Lung microvascular endothelial cell (primary cell): ENCODE measurements at places on chromosomes 13 and 19. TPM values are rescaled to one million over a fixed set of nuclear protein-coding genes. Genes with fewer than 3 reads are reported as not detected.
A peak's percentile ranks its signal among the peaks of the same experiment; 100 is the strongest.

Gene CTXN1
- total RNA-seq: 1.4 and 2.0 TPM in 2 replicates

Gene TNNI3
- total RNA-seq: not detected in 2 replicates

GRCh38 chr19:54168174-54168917, 4.6 kb downstream of the TMC4 start:
- DNase-seq: peak; percentile 80

GRCh38 chr13:110965038-110965754, 50.3 kb upstream of the ANKRD10 start:
- no peak for DNase-seq

Gene ZNF415
- total RNA-seq: 1.3 and 2.0 TPM in 2 replicates

Gene UBXN6
- 81.9 and 99.8 TPM in 2 replicates for total RNA-seq

Gene ABCA7
- total RNA-seq: 3.1 and 3.4 TPM in 2 replicates

Gene DHDH
- under 0.01 TPM in 1 of 2 replicates, not detected in the other for total RNA-seq

Gene PRRG2
- 4.6 and 12.5 TPM in 2 replicates for total RNA-seq

GRCh38 chr19:43318203-43318602, 35.3 kb upstream of the CD177 start:
- no peak for DNase-seq

DNA sequence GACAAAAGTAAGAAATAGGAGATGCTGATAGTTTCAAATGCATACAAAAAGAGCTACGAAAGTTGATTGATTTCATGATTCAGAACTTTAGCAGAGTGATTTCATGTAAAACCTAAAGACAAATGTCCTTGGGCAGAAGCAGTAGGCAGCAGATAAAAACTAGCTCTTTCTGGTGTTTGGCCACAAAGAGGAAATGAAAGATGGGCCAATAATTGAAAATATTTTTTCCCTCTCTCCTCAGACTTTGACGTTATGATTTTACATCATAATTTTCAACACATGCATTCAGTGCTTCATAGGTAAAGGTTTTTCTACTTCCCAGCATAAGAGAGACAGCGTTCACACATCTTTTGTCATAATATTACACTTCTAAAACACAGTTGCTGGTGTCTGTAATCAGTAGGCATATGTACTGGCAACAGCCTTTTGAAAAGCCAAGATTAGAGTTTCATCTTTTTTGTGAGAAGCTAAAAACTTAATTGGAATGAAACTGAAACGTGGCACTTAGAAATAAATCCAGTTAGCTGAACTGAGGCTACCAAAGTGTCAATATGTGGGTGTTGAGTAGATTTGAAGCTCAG, 9.3 kb downstream of the SCEL start:
- DNase-seq: no peak

Gene TEX29
- 0.20 TPM in 1 of 2 replicates, not detected in the other for total RNA-seq

Gene TJP3
- total RNA-seq: not detected in 2 replicates

Gene TLE2
- total RNA-seq: 7.2 and 17.5 TPM in 2 replicates

GRCh38 chr13:29925457-29926097, 75.2 kb upstream of the UBL3 start:
- peak; percentile 52 for DNase-seq

DNA sequence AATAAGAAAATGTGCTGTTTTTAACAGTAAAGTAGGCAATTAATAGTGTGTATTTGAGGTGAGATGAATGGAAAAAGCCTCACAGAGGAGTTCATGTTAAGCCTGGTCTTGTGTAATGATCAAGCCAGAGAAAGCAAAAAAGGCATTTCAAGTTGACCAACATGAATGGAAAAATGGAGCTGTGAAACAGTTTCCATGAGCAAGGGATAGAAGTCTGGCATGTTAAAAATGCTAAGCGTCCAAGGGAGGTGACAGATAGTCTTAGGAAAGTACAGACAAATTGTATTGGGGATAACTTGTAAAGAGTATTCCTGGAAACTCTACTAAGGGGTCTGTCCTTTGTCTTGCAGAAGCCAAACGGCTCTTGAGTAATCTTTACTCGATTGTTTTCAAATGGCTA, 506.8 kb upstream of the ATXN8OS start:
- DNase-seq: no peak

Gene RFPL4A
- total RNA-seq: 1.1 and 1.2 TPM in 2 replicates

Gene KDELR1
- 34.9 and 37.0 TPM in 2 replicates for total RNA-seq

Gene SOX1
- total RNA-seq: not detected in 2 replicates

GRCh38 chr19:38695317-38695683, 47.9 kb downstream of the ACTN4 start:
- DNase-seq: no peak

Gene UNC13A
- total RNA-seq: under 0.01 TPM in 2 replicates

Gene OVOL3
- not detected in 2 replicates for total RNA-seq

DNA sequence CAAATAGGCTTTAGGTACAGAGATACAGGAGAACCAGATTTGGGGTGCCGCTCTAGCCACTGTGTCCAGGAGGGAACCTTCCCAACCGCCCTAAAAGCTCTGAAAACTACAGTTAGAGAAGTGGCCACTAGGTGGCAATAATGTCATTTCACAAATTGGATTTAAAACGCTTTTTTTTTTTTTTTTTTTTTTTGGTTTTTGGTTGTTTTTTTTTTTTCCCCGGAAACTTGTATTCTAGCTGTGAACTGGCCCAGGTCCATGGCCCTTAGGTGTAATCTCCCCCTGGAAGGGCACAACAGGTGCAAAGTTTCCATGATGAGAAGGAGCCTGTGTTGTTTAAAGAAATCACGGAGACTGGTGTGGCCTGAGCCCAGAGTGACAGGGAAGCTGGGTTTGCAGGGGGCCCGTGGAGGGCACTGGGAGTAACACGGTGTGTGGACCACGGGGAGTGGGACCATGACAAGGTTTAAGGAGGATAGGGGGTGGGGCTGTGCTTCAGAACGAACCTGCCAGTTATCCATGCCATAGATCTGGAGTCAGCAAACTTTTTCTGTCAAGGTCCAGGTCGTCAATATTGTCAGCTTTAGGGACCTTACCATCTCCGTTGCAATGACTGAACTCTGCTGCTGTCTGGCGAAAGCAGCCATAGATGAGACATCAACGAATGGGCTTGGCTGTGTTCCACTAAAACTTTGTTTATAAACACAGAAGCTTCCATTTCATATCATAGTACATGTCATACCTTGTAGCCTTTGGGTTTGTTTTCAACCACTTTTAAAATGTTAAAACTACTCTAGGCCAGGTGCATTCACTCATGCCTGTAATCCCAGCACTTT, 10.1 kb downstream of the OR1I1 start:
- DNase-seq: peak; percentile 78

GRCh38 chr19:48630296-48631063, 6.7 kb downstream of the DBP start:
- DNase-seq: peak; percentile 75

Gene DCT
- total RNA-seq: not detected in 2 replicates

DNA sequence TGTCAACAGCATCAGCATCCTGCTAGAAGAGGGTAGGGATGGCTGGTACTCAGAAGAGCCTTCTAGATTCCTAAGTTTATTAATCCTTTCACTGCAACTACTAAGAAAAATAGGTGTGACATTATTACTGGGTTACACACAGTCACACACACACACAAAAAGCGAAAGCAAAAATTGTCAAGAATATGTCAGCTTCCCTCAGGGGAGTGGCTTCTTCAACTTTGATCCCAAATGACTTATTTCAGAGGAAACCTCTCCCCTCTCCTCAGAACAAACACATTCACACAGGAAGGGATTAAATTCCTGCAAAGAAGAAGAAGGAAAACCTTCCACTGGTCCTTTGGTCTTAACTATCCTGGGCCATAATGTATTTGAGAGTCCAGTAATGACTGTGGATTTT, 20.1 kb upstream of the IGFL1 start:
- no peak for DNase-seq

DNA sequence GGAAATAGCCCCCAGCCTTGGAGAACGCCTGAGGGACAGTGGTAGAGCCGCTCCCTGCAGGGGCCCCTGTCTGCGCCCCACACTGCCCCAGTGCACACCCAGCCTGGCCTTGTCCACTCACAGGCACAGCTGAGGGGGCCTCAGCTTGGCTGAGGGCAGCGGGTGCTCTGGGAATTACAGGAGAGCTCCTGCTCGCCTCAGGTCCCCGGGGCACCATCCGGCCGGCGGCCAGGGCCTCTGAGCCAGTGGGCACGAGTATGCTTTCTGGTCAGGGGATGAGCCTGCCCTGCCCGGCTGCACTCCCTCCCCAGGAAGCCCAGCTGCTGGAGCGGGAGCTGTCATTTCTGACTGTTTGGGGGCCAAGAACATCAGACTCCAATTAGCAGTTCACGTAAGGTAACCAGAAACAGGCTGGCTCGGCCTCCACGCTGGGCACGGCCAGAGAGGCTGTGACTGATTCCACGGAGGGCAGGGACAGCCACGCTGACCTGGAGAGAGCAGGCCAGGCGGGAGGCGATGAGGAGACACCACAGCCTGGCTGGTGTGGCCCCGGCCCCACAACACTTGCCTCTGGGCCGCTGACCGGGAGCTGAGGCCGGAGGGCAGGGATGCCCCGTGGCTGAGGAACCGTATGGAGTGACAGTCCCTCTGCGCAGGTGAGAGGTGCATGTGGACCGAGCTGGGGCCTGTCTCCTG, 15.4 kb downstream of the CEBPG start:
- no peak for DNase-seq

DNA sequence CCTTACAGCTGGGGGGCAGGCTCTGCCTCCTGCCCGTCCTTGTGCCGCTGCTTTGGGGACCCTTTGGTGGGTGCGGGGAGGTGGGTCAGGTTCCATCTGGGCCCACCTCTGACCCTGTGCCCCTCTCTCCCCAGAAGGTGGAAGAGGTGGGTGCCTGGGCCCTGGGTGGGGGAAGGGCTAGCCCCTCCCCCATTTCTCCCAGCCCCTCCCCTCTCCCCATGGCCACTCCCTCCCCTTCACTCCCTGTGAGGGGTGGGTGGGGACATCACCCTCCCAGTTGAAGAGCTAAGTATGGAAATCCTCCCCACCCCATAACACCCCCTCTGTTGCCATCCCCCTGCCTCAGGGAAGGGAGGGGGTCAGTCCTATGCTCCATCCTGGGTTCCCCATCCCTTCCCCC, 14.2 kb downstream of the ARHGEF1 start:
- DNase-seq: no peak
